Substantia nigra (tissue), 51 donors: ENCODE measurements at places on chromosomes 3 and 15.

- DNase-seq = no peak
These were observed 554.4 kb downstream of the IGSF11 start for GRCh38 chr3:118480101-118480860.

DNA sequence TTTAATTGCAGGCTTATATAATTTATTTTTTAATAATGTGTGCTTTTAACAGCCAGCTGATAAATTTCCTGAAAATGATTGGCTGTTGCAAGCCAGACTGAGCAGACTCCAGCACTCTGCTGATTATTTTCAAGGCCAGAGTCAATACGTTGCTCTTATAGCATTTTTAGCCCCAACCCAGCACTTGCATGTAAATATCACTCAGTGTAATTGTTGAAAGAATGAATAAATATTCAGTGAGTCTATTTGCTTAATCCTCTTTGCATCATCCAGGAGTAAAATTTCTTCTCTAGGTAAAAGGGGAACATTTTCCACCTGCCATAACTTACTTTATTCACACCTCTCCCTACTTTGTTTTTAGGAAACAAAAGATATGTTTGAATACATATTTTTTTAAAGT, 2.9 kb downstream of the GABRR3 start:
- DNase-seq = no peak

GRCh38 chr3:63798949-63799348, 20.1 kb upstream of the C3orf49 start:
- no peak for DNase-seq

DNA sequence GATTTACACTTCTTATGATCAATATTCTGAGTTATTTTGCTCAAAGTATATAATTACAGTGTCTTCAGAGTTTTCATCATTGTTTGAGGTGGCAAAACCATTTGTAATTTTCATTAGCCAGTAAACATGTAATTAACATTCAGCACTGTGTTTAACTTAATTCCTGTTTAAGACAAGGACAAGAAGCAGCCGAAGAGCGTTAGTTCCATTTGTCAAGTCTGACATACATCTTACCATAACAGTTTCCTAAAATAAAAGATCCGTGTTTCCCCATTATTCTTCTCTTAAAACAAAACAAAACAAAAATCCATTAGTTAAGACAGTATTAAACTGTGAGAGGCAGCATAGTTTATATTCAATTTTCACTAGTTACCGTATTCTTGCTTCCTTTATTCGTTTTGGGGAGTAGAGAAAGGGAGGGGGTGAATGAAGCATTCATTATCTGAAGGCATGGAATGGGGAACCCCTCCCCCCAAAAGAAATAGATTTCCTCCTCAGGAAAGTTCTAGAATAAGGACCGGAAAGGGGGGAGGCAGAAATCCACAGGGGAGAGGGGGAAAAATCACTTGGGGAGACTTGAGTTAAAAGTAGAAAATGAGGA, 5.5 kb upstream of the NR2F2 start:
- no peak for DNase-seq

GRCh38 chr15:26355472-26356074, 417.3 kb downstream of the GABRB3 start:
- no peak for DNase-seq

DNA sequence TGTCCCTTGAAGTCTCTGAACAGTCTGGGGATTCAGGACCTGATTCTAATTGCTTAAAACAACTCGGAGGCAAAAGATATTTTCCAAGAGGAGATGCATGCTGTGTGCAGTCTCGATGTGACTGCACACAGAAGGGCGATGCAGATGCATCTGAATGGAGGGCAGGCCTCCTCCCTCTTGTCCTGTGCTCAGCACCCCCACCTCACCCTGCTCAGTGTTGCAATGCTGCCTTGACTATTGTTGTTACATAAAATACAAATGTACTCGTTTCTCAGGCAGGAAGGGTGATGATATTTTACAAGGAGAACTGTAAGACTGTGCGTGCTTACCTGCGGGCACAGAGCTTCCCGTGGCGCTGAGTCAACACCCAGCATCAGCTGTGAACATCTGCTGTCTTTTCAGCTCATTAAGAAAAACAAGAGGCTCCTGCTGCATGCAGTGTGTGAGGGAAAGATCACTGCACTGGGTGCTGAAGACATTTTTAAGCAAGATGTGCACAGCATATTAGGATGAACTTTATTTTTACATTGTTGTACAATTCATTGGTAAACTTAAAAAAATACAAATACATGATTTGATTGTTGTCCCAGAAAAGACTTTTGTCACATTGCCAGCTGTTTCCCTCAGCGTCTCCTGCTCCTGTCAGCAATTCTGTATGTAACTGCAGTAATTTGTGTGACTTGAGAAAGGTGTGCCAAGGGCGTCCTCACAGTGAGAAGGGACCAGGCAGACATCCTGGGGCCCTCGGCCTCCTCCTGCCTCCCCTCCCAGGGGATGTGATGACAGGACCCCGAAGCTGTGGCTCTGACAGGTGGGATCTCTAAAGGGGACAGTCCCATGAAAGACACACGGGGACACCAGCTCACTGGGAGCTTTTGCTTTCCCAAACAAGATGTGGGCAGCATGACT, 56.3 kb upstream of the RPL32 start:
- no peak for DNase-seq

GRCh38 chr3:182912474-182912873, 67.9 kb downstream of the DCUN1D1 start:
- DNase-seq = peak; percentile 29

DNA sequence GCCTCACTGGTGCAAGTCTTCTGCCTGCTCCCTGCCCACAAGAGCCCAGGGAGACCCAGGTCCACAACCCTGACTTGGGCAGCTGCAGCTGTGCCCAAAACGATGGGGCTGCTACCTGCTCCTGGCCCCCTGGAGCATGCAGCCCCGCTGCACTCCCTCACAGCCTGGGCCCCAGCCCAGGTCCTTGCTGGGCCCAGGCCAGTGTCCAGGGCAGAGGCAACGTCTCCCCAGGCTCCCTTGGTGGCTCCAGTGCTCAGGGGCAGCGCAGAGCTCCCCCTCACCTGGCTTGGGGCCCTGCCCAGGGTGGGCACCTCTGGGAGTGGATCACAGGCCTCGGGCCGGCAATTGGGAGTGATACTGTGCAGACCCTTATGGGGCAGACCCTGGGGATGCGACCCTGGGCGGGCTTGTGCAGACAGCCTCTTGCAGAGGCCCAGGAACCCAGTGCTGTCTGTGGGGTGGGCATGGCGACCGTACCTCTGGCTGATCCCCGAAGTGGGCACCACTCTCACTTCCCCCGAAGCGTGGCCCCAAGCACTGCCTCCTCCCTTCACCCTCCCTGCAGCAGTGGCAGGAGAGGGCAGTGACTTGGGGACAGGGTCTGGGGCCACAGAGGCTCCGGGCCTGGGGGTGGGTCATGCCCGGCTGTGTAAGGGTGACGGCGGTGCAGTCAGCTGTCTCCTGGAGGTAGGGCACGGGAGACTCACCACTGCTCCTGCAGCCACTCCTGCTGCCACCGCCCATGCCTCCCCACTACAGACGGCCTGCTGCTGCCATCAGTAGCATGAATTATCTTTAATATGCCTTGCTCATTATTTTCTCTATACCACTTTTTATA, 255.9 kb downstream of the DOCK3 start:
- no peak for DNase-seq

DNA sequence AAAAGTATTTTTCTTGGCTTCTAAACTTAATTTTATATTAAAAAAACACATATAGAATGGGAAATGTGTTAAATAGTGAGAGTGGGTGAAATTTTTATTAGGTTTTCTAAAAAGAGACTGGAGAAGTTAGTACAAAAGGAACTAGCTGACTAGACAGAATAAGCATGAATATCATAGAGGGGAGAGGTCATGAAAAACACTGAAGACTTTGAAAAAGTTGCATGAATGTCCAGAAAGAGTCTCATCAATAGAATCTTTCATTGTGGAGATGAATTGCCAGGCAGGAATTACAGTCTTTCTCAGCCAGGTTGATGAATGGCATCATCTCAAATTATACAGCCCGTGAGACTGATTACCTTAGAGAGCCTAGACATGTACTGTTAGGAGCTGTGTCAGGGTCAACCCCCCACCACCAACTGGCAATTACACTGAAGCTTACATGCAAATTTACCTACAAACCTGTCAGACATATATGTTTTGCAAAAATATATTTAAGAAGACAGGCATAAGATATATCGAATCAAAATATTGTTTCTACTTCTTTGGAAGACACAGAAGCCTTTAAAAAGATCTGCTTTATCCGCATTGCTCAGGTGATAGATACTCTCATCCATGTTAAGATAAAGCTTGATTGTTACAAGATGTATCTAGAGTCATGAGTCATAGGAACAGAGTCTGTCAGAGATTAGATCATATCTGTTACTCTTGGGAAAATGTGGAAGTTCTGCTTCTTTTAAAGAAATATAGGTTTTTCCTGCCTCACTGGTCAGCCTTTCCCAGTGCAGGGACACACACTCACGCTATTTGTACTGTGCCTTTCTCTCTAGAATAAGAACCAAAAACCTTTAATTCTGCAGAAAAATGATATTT, 34.8 kb upstream of the PFN2 start:
- no peak for DNase-seq

DNA sequence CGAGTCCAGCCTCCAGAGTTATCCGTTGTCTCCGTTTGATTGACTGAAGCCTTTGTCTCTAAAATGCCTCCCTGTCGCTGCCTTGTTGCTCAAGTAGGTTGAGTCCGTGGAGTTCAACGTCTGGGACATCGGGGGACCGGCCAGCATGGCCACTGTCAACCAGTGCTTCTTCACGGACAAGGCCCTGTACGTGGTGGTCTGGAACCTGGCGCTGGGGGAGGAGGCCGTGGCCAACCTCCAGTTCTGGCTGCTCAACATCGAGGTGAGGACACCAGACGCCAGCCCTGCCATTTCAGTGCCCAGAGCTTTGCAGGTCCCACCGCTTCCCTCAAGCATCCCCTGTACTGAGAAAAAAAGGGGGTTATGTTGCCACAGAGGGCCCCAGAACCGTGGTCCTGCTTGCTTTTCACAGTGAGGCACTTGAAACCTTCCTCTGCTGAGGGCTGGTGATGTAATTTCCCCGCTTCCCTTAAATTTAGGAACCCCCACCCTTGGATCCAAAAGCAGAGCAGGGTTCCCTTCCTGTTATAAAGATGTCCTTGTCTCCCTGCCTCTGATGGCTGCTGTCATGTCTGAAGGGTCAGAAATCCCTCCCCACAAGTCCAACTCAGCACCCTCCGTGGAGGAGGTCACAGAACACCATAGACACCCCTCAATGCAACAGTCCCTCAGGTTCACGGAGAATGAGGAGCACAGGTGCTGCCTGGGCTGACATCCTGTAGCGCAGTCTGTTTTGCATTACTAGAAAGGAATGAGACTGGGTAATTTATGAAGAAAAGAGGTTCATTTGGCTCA, 105.7 kb downstream of the LRRK1 start:
- DNase-seq = no peak

DNA sequence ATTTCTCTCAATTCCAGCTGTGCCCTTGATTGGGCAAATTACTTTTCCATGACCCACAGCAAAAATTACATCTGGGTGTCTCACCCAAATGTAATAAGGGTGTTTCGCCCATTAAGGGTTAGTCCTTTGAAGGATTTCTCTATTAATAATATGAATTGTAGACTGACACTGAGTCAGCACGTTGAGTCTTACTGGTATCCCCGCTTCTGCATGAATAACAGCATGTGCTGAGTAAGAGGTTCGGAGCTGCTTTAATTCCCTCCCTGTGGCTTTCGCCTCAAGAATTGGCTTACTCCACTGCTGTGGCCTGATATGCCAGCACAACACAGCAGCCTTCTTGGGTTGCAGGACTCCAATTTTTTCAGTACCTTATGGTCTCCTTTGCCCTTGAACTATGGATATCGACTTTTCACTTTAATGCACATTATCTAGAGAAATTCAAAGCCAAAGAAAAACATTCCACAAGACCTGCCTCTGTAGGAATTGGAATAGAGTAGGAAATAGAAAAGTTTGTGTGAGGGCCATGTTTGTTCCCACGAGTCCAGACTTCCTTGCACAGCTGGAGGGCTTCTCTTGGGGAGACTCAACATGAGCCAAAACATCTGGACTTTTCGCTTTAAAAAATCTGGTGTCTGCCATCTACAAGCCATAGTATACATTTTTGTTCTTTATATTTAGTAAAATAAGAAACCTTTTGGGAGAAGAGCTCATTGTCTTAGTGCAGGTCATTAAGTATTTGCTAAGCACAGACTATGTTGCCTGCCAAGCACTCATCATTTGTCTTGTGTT, 20.7 kb upstream of the ERC2 start:
- DNase-seq = no peak

DNA sequence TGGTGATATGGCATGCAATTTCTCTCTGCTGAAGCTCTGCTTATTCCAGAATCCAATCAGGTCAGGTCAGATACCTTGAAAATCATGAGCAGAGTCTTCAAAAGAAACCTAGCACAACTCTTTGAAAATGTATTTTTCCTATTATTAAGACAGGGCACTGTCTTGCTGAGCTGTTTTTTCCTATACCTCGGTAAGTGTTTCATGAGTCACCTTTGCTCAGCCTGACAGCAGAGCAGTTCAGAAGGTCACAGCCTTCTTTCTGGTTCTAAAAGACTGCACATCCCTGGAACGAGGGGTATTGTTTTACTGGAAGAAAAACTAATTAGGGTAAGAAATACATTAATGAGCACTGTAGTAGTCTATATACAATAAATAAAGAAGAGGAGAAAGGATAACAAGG, 422.0 kb downstream of the SOX2 start:
- DNase-seq = no peak

GRCh38 chr3:170469151-170470062, 50.7 kb downstream of the CLDN11 start:
- no peak for DNase-seq

- DNase-seq = no peak
These were observed 103.6 kb upstream of the NUDT16 start for GRCh38 chr3:131277836-131278497.

GRCh38 chr3:185584686-185585085, 1.4 kb upstream of the SENP2 start:
- no peak for DNase-seq

GRCh38 chr15:38207621-38208020, 45.0 kb upstream of the SPRED1 start:
- no peak for DNase-seq

GRCh38 chr3:122975163-122975923, 52.2 kb downstream of the SEMA5B start:
- no peak for DNase-seq

DNA sequence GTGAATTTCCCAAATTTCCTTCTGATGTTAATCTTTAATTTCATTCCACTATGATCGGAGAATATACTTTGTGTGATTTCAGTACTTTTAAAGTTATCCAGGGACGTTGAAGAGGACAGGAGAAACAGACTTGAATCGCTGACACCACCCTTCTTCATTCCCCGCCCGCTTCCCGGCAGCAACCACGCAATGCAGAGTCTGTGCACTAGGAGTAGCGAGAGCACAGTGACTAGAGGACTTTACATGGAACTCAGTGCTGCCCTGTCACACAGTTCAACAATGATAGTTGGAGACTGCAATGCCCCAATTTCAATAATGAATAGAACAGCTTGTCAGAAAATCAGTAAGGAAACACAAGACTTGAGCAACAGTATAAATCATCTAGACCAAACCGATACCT, 73.9 kb downstream of the RNF13 start:
- DNase-seq = no peak

GRCh38 chr15:56964182-56964581, 45.7 kb downstream of the TCF12 start:
- DNase-seq = no peak

- DNase-seq = no peak
These were observed 109.4 kb upstream of the SAMMSON start for GRCh38 chr3:69890084-69890483.
